Stimulated activated naive CD4-positive, alpha-beta T cell treated with Interleukin-2 at 50 U/mL for 16 hours (primary cell): ENCODE measurements at places on chromosomes 7 and 10.

DNA sequence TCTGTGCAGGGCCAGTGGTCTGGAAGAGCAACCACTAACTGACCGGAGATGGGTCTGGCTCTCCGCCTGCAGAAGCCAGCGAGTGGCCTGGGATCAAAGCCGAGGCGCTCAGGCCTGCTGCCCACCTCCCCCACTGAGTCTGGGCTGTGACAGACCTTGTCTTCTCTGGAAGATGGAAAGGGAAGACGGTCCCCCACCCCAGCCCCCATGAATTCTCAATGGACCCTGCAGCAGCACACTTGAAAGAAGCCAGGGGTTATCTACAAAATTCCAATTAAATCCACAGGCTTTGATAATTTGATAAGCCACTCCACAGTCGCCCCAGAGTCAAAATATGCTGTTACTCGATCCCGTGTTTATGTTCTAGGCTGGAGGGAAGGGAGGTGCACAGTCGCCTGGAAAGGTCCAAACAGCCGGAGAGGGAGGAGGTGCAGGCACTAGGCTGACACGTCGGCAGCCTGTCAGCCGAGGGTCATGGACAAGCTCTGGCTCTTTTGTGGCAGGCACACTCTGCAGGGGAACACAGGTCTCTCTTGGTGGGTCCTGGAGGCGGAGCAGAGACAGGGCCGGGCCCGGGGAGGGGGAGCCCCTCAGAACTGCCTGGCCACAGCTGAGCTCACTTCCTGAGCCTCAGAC lies 134.9 kb downstream of the SH3PXD2A start:
- DNase-seq: no peak

- no peak for DNase-seq
Measured at GRCh38 chr7:5870311-5870710, 10.3 kb upstream of the OCM start.

- no peak for DNase-seq
Measured at GRCh38 chr7:123241809-123242208, 42.0 kb upstream of the SLC13A1 start.

- no peak for DNase-seq
Measured at GRCh38 chr10:76998451-76998850, 639.2 kb downstream of the KCNMA1 start.

DNA sequence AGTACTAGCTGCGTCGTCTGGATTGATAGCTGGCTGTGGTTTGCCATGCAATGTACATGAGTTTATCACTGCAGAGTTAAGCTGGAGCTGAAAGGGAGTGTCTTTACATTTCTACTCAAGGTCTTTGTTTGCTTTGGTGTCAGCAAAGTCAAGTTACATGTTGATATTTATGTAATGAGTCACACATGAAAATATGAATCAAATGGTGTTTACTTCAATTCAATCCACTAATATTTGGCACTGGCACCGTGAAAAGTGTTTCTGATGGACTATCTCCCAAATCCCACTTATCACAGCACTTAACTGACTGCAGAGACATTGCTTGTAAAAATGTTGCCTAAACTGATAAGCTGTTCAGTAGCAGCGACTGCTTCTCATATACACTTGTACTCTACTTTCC lies 395.9 kb downstream of the TFEC start:
- no peak for DNase-seq

- DNase-seq: no peak
Measured at GRCh38 chr10:131219955-131220489, 91.5 kb downstream of the TCERG1L start.

GRCh38 chr7:74253835-74254128 lies 417 bp downstream of the RFC2 start:
- no peak for DNase-seq
